Activated naive CD4-positive, alpha-beta T cell (primary cell): ENCODE measurements at places on chromosomes 1 and 21.

GRCh38 chr1:11779715-11780379 is 17.9 kb downstream of the C1orf167 start:
- no peak for DNase-seq

- no peak for DNase-seq
These were observed 105.2 kb downstream of the MRPL39 start for GRCh38 chr21:25501996-25502665.

DNA sequence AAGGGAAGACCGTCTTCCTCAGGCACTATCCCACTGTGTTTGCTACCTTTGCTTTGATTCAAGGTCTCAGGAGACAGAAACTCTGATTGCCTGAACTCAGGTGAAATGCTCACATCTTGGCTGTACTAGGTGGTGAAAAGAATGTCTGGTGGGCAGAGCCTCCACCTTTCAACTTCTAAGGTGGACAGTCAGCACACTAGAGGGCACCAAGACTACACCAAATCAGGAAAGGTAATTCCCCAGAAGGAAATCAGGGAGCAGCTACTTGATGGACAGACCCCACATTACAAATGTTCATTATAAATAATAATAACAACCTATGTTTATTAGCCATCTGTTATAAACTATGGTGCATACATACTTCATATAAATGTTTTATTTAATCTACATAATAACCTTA is 220.9 kb downstream of the ATG4C start:
- no peak for DNase-seq

- DNase-seq = no peak
These were observed 82.6 kb downstream of the OLFML2B start for GRCh38 chr1:161940866-161941591.

DNA sequence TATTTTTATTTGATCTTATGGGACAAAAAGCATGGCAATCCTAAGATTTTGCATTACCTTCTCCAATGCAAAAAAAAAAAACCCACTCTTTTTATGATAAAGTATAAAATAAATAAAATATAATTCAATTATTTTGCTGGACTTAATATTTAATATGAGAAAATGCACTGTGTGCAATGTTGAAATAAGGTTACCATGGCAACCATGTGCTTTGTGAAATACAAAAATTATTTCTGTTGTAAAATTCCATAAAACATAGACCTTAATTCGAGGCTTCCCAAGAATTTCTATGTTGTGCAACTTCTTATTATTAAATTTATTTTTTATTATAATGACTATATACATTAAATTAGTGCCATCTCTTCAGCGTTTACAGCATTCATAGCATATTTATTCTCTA is 989.5 kb downstream of the MRPL39 start:
- DNase-seq = no peak

GRCh38 chr1:84089867-84090266 is 54.2 kb upstream of the PRKACB start:
- DNase-seq = no peak

GRCh38 chr1:193417403-193417802 is 231.0 kb upstream of the B3GALT2 start:
- no peak for DNase-seq

- DNase-seq = no peak
These were observed 98.8 kb downstream of the RASAL2 start for GRCh38 chr1:178192686-178193085.

- no peak for DNase-seq
These were observed 56.9 kb downstream of the ODF2L start for GRCh38 chr1:86339014-86339812.

GRCh38 chr1:21329209-21329844 is 39.1 kb upstream of the ECE1 start:
- DNase-seq = no peak

DNA sequence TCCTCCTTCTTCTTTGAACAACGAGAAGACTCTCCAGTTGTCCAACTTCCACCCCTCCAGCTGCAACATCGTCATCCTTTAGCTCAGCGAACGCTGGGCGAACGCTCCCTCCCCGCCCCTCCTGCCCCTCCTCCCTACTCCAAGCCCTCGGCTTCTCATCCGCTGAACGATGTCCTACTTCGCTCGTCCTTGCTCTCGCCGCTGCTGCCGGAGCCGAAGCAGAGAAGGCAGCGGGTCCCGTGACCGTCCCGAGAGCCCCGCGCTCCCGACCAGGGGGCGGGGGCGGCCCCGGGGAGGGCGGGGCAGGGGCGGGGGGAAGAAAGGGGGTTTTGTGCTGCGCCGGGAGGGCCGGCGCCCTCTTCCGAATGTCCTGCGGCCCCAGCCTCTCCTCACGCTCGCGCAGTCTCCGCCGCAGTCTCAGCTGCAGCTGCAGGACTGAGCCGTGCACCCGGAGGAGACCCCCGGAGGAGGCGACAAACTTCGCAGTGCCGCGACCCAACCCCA is at the start of gene BCAN:
BCAN (plus strand) TSS at position 357 of the 504 bp plus-strand sequence. CDS start 3,938 bp downstream, outside the sequence.
- DNase-seq = no peak

DNA sequence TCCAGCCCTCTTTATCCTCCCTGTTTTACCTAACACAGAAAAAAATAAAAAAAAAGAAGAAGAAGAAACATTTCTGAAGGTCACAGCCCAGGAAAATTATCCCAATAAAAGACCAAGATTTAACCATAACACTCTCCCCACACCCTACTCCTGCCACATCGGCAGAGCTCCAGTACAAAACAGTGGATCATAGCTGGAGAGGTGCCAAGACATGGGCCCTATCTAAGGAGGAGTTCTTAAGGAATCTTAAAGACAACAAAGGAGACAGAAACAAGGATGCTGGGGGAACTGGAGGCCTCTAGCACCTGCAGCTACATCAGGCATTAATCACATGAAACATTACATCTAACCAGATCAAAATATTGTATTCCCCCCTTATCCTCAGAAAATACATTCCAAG is 432.8 kb downstream of the MATN1 start:
- no peak for DNase-seq

- no peak for DNase-seq
These were observed 1.5 kb downstream of the KNCN start for GRCh38 chr1:46549697-46550681.

DNA sequence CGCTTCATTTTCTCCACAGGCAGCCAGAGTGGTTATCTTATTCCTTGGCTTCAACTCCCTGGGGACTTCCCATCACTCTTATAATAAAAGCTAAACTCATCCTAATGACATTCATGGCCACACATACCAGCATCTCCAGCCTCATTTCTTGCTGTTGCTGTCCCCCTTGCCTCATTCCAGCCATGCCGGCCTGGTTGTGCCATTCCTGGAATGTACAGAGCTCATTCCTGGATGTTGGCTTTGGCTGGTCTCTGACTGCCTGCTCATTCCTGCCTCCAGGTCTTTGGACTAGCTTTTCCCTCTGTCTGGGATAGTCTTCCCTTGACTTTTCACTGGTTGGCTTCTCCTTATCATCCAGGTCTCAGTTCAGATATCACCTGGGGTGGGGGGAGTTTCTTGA is 2.4 kb upstream of the PEF1 start:
- no peak for DNase-seq

GRCh38 chr1:6358757-6359201 is 34.8 kb downstream of the ACOT7 start:
- no peak for DNase-seq

DNA sequence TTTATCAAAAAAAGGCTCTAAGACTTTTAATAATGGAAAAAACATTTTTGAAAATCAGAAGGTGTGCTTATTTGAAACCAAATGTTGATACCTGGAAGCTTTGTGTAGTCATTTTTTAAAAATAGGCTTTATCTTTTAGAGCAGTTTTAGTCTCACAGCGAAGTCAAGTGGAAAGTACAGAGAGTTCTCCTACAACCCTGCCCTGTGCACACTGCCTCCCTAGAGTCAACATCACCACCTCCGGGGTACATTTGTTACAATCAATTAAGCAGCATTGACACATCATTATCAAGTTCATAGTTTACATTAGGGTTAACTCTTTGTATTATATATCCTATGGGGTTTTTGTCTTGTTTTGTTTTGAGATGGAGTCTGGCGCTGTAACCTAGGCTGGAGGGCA is 10.7 kb upstream of the ERO1B start:
- DNase-seq = no peak

DNA sequence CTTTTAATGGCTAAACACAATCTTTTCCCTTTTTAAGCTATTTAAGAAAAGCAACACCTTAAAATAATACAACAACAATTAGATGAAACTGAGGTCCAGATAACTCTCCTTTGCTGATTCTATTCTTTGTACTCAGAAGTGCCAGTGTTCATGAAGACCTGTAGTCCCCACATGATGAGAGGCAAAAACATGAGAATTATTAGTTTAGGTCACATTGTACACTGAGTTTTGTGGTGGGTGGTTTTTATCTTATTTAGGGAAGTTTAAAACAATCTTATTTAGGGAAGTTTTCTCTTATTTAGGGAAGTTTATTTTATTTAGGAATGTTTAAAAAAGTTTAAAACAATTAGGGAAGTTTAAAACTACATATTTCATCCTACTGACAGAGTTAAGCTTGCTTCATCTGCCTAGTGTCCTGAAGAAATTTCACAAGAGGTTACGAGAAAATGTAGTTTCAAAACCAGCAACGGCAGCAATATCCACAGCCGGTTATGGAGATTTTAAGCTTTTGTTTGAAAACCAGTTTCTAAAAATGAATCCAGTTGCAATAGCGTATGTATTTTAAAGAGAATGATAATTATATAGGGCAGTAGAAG is 7.8 kb upstream of the OR14I1 start:
- DNase-seq = no peak

- no peak for DNase-seq
These were observed 139.1 kb upstream of the ZNHIT6 start for GRCh38 chr1:85847356-85847755.

- DNase-seq = no peak
These were observed 106.0 kb upstream of the FAM78B start for GRCh38 chr1:166272851-166273250.

DNA sequence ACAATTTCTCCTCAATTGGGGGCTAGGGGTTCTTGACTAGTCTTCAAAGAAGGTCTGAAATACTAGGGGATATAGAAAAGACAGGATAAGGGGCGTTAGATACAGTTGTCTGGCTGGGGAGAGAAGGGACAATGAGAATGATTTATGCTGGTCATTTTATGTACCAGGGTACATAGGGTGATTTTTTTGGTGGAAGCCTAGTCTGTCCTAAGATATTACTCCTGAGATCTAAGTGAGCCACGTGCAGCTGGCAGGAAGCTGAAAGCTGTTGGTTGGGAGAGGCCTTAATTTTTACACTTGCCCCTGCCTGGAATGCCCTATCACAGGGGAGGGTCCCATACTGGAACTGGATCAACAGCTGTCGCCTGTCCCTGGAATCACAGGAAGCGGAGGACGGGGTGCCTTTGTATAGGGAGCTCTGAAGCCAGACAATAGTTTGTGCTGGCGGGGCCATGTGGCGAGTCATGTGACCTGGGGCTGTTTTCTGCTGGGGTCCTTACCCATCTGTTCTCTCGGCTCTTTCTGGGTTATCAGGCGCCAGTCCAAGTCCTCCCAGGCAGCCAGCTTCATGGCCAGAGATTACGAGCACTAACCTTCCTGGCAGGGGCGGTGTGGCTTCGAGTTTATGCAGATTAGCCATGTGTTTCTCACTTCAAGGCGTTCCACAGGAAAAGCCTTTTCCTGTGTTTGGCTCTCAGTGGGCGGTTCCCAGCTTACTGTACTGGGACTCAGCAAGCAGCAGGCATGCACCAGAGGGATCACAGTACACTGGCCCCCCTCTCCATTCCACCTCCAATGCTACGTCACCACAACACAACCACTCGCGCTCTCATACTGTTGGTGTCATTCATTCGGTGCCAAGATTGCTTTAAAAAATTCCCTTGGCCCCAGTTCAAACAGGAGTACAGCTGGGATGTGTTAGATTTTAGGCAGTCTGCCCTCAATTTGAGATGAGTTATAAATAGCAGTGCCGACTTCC is 27.5 kb downstream of the ARID1A start:
- no peak for DNase-seq

DNA sequence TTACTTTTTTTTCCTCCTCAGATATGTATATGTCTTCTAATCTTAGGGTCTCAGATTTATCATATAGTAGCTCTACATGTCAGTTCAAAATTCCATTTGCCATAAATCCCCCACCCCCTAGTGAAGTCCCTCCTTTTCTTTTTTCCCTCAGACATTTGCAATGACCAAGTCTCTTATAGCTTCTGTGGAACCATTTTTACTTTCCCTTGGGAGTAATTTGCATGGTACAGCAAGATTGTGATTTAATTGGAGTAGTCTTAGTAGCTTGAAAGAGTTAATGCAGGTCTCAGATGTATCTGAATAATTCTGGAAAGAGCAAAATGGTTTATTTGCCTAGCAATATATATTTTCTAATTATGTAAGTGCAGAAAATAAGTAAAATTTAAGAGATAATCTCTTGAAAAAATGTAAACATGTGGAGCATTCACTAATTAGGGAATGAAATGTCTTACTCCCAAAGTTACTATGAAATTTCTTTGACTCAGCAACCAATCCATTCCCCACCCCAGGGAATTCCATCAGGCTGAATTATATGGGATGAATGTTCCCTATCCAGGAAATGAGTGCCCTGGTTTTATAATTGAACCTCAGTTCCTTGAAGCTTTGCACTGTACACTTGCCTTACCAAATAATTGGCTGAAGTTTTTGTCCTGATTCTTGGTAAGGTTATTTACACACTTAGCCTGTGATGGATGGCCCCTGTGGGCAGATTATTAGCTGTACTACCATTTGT is 267.0 kb downstream of the DNM3 start:
- DNase-seq = no peak

DNA sequence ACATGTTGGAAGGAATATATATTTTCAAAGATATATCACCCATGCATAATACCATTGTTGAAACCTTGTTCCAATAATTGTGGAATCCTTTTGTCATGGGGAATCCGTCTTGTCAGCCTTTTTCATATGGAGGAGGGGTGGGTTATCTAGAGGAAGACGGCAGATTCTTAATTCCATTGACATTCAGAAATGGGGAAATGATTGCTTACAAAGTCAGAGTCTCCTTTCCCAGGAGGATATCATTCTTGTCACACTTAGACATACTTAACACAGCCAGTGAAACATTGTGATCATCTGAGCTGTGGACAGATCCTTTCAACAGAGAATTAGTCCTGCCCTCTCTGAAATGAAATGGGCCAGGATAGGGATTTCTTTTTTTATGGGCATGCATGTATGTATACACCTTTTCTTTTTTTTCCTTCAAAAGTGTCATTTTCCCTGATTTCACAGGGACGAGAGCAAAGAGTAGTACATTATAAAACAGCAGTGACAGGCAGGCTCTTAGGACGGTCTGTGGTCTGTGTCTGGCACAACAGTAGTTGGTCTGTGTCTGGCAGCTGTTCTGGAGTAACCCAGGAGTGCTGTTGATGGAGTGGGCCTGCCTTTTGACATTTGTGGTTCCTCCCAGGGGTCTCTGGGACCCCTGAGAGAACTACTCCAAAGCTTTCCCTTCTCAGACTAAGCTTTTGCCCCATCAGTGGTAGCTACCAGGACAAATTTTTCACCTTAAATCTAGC is 50.1 kb downstream of the VPS13D start:
- no peak for DNase-seq

- no peak for DNase-seq
These were observed 3.9 kb downstream of the NIT1 start for GRCh38 chr1:161121834-161122233.

- DNase-seq = no peak
These were observed 4.4 kb upstream of the PRDM15 start for GRCh38 chr21:41883582-41883981.
